ENCODE measurements at places on chromosomes 1 and 21.
A peak's percentile ranks its signal among the peaks of the same experiment; 100 is the strongest.

DNA sequence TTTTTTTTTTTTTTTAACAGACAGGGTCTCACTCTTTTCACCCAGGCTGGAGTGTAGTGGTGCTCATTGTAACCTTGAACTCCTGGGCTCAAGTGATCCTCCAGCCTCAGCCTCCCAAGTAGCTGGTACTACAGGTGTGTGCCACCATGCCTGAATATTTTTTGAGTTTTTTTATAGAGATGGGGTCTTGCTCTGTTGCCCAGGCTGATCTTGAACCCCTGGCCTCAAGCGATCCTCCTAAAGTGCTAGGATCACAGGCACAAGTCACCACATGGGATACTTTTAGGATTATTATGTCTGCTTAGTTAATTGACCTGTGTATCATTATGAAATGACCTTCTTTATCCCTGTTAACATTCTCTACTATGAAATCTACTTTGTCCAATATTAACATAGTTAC is 38.0 kb downstream of the RASSF5 start:
- no peak for DNase-seq

DNA sequence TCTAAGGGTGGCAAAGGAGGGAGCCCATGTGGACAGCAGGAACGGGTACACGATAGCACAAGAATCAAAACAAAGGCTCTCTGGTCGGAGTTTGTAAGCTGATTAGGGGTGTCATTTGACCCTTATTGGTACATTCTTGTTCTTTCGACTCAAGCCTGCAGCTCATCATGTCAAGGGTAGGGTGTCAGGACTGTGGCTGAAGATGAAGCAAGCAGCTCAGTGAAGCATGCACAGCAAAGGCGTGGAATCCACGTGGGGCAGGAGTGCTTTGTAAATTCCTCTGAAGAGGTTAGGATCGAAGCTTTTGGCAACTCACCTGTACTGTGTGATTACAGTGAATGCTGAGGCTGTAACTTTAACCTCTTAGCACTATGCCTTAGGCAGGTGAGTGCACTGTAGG is 4.7 kb upstream of the ABCB10 start:
- DNase-seq = no peak

- DNase-seq = no peak
Measured at GRCh38 chr1:101285922-101286570, 49.2 kb downstream of the S1PR1 start.

DNA sequence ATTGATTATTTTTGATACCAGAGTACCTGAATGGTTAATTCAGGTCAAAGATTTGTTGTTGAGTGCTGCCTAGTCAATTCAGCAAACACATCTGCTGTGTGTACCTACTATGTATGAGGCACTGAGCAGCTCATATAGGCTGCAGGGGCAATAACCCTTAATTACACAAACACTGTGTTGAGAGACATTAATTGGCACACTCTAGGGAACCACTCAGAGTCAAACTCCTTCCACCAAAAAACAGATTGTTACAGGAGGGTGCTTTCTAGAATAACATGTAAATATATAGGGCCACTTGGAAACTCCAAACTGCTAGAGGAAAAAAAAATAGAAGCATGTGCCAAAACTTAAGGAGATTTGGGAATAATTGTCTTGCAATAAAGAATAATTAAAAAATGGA is 31.3 kb downstream of the UBE2U start:
- no peak for DNase-seq

- DNase-seq = peak; percentile 54
Measured at GRCh38 chr1:12617901-12618660, at the start of gene DHRS3. TSS of gene DHRS3 (minus strand) at chr1:12618210. CDS start at chr1:12617348, 862 bp downstream.

DNA sequence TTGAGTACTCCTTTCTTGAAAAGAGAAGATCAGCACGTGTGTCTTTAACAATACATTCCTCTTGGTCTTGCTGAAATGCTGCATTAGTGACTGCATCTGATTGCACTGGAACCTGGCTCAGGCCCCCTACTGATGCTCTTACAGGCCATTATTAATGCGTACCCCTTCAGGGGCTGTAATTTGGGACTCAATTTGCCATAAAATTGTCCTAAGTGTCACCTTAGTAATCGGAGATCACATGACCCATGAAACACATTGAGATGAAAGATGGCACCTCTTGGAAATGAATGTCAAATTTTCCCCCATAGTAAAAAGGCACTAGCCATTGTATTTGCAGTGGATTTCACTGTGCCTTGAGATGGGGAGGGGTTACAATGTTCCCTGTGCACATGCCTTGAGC is 563.3 kb downstream of the KIF26B start:
- no peak for DNase-seq
